ENCODE measurements at places on chromosomes 12 and 14.

DNA sequence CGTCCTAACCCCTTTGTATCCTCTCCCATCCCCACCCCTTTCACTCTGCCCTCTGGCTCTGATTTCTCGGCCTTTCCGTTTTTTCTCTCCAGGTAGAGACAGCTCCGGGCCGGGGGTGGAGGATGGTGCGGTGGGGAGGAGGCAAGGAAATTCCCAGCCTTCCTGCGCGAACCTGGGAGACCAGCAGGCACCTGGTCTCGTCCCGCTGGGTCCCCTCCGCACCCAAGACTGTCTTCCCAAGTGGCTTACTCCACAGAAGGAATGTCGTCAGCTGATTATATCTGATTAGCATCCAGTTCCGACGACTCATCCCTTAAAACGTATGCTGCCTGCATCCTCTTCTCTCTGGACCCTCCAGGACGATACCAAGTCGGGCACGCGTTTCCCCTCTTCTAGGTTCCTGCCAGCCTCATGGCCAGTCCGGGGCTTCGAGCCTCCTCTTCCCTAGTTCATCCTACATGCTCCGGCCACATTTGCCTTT is 42.2 kb upstream of the CAPRIN2 start:
- peak; percentile 44 for DNase-seq

DNA sequence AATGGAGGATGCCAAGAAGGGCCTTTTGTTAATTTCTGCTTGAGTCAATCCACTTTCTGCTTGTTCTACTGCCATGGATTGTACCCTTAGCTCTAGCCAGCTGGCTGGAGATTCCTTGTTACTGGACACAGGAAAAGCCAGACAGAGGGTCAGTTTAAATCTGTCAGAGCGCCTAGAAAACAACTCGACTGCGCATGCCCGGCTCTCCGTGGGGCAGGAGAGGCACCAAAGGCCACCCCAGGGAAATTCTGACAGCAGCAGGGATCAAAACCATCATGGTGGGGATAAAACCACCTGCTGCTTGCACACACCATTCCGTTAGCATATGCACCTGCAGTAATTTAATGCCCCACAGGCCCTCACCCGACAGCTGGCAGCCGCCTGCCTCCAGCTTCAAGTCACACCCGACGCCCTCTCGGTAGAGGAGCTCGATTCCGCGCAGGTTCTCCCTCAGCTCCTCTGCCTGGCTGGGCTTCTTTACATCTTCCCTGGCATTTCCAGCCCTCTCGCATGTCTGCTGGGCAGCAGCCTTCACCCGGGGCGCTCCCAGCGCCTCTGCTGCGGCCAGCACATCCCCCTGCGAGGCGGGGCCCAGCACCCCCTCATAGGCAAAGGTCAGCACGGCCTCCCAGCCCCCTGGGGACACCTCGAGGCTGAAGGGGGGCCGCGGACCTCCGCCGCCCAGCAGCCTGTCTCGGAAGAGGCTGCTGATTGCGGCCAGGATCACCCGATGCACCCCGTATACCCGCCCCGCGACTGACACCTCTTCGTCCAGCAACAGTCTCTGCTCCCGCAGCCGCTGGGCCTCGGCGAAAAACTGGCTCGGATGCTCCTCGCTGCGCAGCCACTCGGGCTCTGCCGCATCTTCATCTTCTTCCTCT is 1.0 kb downstream of the KLHL33 start:
- DNase-seq, result no peak

GRCh38 chr14:94027566-94028449 is 1.7 kb downstream of the OTUB2 start:
- DNase-seq, result no peak

DNA sequence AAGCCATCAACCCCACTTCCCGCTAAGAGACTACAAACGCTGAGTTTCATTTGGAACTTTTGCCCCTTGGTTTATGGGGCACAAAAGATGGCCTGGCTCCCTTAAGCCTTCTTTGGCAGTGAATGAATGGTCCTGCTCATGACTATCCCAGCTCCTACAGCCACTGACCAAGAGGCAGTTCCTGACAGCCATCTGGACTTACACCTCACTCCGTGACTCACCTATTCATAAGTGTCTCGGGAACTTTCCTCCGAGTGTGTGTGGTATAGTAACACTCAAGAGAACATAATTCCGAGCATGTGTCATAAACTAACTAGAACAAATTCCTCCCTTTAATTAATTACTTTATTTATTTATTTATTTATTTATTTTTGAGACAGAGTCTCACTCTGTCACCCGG is 51.9 kb upstream of the NUDT4 start:
- DNase-seq, result peak; percentile 64

GRCh38 chr12:18320036-18320617 is 58.8 kb downstream of the PIK3C2G start:
- peak; percentile 82 for DNase-seq

DNA sequence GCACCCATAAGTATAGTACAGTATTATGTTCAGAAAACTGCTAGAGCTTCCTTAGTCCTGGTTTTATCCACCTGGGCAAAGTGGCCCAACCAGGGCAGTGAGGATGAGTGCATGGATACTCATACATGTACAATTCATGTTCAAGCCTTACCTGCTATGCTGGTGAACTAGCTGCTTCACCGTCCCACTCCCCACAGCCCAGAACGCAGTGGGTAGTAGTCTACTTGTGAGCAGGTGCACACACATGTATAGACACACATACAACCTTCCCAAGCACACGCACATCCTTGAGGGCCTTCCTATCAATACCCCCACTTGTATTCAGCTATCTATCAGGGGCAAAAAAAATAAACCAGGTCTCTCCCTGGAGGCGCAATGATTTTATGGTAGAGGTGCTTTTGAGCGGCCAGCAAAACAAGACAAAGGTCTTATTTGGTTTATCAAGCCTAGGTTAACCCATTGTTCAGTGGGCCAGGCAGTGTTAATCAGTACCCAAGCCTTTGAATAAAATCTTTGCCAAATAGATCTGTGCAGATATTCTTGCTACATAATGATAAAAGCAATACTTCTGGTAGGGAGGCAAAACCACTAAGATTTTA is 69.8 kb downstream of the ZFP36L1 start:
- DNase-seq, result no peak

DNA sequence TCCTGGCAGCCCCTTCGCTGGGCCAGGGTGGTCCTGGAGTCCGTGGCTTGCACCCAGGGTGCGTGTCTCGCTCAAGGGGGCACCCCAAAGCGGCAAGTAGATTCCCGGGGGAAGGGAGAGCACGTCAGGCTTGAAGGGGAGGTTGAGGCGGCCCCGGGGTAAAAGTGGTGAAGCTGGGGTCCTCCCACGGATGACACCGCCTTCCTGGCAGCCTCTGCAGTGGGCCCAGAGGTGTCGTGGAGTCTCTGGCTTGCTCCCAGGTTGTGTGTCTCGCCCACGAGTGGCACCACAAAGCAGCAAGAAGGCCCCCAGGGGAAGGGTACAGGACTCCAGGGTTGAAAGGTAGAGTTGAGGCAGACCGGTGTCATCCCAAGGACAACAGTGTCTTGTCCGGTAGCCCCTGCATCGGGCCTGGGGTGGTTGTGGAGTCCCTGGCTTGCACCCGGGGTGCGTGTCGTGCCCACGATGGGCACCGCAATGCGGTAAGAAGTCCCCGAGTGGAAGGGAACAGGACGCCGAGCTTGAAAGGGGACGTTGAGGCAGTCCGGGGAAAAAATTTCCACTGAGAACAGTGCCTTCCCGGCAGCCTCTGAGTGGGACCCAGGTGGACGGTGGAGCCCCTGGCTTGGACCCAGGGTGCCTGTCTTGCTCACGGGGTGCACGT is 158.0 kb upstream of the ALG10B start:
- DNase-seq, result no peak

DNA sequence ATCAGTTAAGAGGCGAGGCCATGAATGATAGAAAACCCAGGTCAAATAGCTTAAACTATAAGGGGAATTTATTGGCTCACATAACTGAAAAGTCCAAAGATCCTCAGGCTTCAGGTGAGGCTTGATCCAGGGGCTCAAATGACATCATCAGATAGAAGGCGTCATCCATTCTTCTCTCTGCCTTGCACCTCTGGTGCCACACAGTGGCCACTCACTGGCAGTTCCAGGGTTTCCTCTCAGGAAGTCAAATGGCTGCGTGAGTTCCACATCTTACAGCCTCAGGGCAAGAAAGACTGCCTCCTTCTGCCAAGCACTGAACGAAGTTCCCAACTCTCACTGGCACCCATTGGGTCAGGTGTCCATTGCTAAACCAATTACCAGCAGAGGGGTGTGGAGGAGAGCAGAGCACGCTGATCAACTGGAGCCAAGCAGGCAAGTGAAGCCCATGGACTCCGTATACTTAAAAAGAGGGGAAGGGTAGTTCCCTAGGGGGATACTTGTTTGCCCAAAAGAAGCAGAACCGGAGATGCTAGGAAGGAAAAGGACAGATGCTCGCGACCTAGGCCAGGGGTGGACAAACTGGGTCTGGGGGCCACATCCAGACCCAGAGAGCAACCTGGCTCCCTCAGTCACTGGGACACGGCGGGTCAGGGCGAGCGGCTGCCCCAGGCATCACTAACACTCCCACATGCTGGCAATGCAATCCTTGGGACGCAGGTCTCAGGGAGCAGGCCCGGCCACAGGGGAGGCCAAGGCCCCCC is 69.3 kb downstream of the SERPINA3 start:
- DNase-seq, result no peak

GRCh38 chr14:44699391-44699790 is 192.3 kb upstream of the FSCB start:
- DNase-seq, result no peak

DNA sequence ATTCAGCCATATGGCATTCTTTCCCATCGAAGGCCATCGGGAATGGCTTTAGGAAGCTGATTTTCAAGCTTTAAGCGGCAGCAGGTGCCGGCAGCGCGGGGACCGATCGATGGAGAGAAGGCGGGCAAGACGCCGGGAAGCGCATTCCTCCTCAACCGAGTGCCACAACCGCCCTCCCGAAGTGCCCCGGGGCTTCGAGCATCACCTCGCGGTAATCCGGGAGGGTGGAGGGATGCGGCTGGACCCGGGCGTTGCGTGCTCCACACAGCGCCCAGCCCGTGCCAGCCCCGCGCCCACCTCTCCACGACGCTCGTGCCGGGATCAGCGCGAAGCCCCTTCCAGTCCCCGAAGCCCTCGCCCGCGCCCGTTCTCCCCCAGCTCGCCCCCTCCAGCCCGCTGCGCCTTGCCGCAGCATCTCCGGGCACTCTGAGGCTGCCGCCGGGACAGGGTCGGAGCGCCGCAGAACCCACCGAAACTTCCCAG is 3.2 kb downstream of the USP44 start:
- DNase-seq, result no peak

- no peak for DNase-seq
Measured at GRCh38 chr14:104438166-104438887, 141.2 kb upstream of the C14orf180 start.

- no peak for DNase-seq
Measured at GRCh38 chr12:19922717-19923116, 445.6 kb upstream of the PDE3A start.

DNA sequence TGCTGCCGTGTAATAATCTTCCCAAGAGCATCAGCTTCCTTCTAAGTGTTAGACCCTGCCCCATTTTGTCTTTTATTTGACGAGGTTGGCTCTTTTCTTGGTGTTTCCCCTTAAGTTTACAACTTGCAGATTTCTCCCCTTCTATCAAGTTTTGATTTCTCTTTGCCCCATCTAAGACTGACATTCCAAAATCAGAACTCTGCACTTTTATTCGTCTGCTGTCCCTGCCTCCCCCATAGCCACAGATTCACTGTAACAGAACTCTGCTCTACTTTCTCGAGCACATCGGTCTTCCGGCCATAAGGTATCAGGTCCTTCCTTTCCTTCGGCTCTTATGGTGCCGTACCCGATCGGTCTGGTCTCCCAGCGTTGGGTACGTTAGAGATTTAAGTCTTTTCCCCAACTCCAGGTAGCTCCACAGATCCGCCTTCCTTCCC is 563 bp downstream of the DCP1B start:
- no peak for DNase-seq

DNA sequence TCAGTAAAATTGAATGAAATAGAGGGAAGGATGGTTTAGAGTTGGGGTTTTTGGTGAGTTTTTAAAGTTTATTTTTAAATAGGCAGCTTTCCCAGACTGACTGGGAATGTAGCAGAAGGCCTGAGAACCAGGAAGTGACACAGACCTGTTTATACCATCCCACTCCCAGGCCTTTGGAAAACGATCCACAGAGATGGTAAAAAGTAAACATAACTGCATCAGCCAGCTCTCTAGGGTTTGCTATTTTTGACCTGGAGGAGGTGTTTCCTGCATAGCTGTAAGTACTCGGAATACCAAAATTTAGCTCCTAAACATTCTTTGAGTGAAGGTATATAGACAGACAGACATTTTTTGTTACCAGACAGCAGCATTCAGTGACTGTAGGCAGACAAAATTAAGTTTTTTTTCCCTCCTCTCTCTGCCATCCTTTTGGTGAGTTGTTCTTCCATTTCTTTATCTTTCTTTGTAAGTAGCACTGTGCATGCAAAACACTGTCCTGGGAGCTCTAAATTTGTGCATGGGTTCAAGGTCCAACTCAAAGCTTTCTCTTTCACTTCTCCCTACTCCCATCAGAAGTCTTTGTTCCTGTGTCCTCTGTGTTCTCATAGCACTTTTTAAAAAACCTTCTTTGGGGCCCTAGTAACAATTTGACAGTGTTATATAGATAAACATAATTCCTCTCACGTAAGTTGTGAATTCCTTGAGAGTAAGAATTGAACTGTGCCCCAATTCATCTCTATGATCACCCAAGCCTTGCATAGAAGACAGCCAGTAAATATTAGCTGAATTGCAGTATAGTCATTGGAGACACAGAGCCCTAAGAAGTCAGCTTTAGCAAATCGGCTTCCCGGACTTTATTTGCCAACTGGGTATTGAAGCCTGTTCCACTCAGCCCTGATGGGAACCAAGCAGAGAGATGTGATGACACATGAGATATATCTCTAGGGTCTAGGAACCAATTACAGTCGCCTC is 37.4 kb downstream of the SUSD6 start:
- no peak for DNase-seq

DNA sequence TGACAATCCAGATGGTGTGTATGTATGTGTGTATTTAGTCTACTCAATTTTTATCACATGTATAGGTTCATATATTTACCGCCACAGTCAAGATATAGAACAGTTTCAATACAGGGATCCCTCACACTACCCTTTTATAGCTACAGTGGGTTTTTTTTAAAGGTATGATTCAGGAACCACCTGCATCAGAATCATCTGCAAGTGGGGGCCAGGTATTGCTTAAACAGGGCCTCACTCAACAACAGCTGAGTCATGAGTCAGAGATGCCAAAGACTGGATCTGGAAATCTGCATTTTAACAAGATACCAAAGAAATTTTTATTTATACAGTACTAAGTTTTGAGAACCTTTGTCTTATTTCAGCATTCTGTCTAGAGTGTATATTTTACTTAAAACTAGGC is 117.6 kb downstream of the SLC35F4 start:
- no peak for DNase-seq

All from HS-5 (cell line).